Activated CD4-positive, alpha-beta T cell treated with anti-CD3 and anti-CD28 coated beads for 36 hours (primary cell): ENCODE measurements at places on chromosomes 5 and 9.
A peak's percentile ranks its signal among the peaks of the same experiment; 100 is the strongest.

DNA sequence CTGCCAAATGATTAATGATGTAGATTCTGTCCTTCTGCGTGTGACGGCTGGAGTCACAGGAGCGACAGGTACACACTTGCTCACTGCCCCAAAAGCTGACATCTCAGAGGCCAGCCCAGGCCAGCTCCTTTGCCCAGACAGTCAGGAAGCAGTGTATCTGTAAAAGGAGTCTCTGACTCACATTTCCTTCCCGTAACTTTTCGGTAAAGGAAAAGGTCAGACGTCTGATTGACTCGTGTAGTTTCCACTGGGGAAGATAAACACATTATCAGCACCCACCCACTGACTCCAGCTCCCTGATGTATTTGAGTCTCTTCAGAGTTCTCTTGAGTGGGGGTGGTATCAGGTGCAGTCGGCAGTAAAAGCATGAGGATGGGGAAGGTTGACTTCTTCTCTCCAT, 64.4 kb upstream of the WWC1 start:
- peaks cover 28% of the 10 kb centered on the region for H3K4me1 ChIP-seq
- H3K27ac ChIP-seq, result peak overlapping the region; percentile 93
- no peaks in the 10 kb centered on the region for H3K36me3 ChIP-seq
- peak; percentile 43 for DNase-seq
- H3K27me3 ChIP-seq, result peaks cover 5% of the 10 kb centered on the region

DNA sequence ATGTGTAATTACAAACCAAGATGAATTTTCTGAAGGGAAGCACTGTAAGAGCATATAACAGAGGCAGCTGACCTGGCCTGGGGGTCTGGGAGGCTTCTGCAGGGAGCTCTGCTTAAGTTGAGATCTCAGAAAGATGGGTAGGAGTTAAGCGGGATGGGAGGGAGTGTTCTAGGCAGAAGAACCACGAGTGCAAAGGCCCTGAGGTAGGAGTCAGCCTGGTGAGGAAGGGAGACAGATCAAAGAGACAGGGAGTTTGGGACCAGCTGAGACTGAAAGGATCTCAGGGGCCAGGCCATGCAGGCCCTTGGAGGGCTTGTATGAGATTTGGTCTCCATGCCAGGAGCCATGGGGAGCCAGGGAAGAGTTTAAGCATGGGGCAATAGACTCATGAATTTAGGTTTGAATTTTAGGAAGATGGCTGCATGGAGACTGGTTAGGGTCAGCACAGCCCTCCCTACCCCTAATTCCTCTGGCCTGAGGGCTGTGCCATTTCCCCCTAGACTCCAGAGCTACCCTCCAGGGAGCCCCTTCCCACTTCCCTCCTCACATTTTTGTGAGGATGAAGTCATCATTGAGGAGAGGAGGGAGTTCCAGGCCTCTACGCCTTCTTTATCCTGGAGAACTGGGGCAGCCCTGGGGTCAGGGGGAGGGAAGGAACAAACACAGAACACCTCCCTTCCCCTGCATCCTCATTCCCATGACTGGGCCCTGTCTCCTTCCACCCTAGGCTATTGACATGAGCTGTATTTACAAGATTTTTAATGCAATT, 4.8 kb upstream of the ARAP3 start:
- peaks cover 14% of the 10 kb centered on the region for H3K4me1 ChIP-seq
- H3K27me3 ChIP-seq, result peaks cover 2% of the 10 kb centered on the region
- H3K36me3 ChIP-seq, result no peaks in the 10 kb centered on the region
- H3K27ac ChIP-seq, result no peak overlapping the region

DNA sequence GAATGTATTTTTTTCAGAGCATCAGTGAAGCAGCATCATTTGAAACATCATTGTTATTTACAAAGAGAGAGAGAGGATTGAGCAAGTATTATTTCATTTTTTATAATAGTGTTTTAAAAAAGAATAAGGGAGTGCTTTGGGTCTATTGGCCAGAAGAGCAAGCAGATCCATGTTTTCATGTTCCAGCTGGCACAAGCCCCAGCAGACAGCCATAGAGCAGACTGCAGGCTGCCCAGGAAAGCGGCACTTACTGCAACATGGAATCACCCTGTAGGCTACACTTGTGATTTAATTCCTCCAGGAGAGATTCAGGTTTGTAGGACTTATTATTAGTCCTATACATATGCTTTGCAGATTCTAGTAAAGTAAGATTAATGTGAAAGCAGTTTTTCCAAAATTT, 407.0 kb upstream of the GRAMD2B start:
- no peaks in the 10 kb centered on the region for H3K36me3 ChIP-seq
- no peak overlapping the region for H3K4me3 ChIP-seq
- H3K27ac ChIP-seq, result no peak overlapping the region
- H3K4me1 ChIP-seq, result no peaks in the 10 kb centered on the region
- H3K27me3 ChIP-seq, result no peaks in the 10 kb centered on the region

DNA sequence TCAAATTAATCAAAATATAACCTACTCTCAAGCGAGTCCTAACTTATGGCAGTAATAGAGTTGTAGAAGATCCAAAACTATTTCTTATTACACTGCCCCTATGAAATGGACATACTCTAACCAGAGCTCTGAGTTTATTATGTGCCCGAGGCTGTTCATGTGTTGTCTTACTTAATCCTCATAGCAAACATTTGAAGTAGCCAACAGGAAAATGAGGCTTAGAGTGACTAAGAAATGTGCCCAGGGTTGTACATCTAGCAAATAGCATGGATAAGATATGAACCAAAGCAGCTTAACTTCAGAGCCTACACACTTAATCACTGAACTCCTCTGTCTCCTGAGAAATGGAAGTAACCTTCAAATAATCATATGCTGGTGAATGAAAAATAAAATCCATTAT, 1551.7 kb downstream of the MAT2B start:
- H3K27ac ChIP-seq, result no peak overlapping the region
- DNase-seq, result no peak
- H3K4me3 ChIP-seq, result no peak overlapping the region
- H3K4me1 ChIP-seq, result no peaks in the 10 kb centered on the region
- no peaks in the 10 kb centered on the region for H3K27me3 ChIP-seq
- H3K36me3 ChIP-seq, result no peaks in the 10 kb centered on the region

GRCh38 chr5:178462816-178463215, 127.4 kb downstream of the COL23A1 start:
- no peaks in the 10 kb centered on the region for H3K36me3 ChIP-seq
- no peak for DNase-seq
- H3K27ac ChIP-seq, result no peak overlapping the region

- no peaks in the 10 kb centered on the region for H3K4me1 ChIP-seq
- H3K36me3 ChIP-seq, result no peaks in the 10 kb centered on the region
- H3K4me3 ChIP-seq, result no peak overlapping the region
Measured at GRCh38 chr5:60590172-60590571, 109.8 kb downstream of the DEPDC1B start.

GRCh38 chr5:54443270-54443669, 12.2 kb upstream of the HSPB3 start:
- H3K4me1 ChIP-seq, result peaks cover 17% of the 10 kb centered on the region
- DNase-seq, result no peak
- no peak overlapping the region for H3K4me3 ChIP-seq
- no peaks in the 10 kb centered on the region for H3K36me3 ChIP-seq
- no peaks in the 10 kb centered on the region for H3K27me3 ChIP-seq

- peaks cover 9% of the 10 kb centered on the region for H3K27me3 ChIP-seq
- H3K36me3 ChIP-seq, result peaks cover 2% of the 10 kb centered on the region
- H3K4me3 ChIP-seq, result no peak overlapping the region
- H3K27ac ChIP-seq, result no peak overlapping the region
- H3K4me1 ChIP-seq, result no peaks in the 10 kb centered on the region
Measured at GRCh38 chr5:83450183-83450966, 21.2 kb upstream of the VCAN start.

- H3K4me1 ChIP-seq, result peaks cover 15% of the 10 kb centered on the region
- no peak overlapping the region for H3K4me3 ChIP-seq
- H3K27ac ChIP-seq, result peak overlapping the region; percentile 38
- DNase-seq, result peak; percentile 57
- H3K27me3 ChIP-seq, result peaks cover 17% of the 10 kb centered on the region
Measured at GRCh38 chr5:14108170-14108996, 34.8 kb upstream of the TRIO start.

DNA sequence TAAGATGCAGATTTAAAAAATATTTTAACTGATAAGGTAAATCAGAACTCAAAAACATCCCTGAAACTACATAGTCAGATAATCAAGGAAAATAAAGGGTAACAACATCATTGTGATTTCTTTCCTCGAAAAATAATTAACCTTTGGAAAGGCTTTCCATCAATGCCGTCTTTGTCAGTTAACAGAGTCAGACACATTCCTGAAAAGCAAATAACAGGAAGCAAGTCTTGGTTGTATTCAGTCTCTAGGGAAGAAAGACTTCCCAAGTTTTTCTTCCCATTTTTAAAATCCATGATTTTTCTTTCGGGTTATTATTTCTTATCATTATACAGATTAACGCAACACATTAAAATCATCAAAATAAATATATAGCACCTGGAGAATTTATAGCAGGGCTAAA, 256.4 kb upstream of the CDH6 start:
- H3K4me1 ChIP-seq, result no peaks in the 10 kb centered on the region
- H3K27ac ChIP-seq, result no peak overlapping the region
- H3K4me3 ChIP-seq, result no peak overlapping the region
- H3K36me3 ChIP-seq, result no peaks in the 10 kb centered on the region

DNA sequence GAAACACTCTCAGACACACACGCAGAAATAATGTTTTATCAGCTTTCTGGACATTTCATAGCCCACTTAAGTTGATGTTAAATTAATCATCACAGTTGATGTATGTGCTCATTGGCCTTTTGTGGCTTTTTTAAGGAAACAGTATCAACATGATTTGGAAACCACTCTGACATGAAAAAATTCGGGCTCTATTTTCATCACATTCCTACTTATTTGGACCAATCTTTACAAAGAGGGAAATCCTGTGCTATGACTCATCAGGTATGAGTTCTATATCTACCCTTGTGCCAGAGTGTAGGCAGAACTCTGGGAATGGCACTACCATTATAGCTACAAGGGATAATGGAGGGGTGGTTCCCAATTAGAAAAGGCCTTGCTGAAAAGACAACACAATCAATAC, 388.4 kb upstream of the PTGER4 start:
- no peaks in the 10 kb centered on the region for H3K27me3 ChIP-seq
- H3K4me1 ChIP-seq, result peaks cover 9% of the 10 kb centered on the region
- H3K4me3 ChIP-seq, result no peak overlapping the region

GRCh38 chr5:59837071-59837470, 56.5 kb downstream of the PDE4D start:
- no peak overlapping the region for H3K4me3 ChIP-seq
- no peaks in the 10 kb centered on the region for H3K36me3 ChIP-seq
- H3K27ac ChIP-seq, result no peak overlapping the region
- no peaks in the 10 kb centered on the region for H3K4me1 ChIP-seq
- H3K27me3 ChIP-seq, result peaks cover 20% of the 10 kb centered on the region
- no peak for DNase-seq

GRCh38 chr5:152642880-152643279, 237.8 kb upstream of the NMUR2 start:
- no peaks in the 10 kb centered on the region for H3K36me3 ChIP-seq
- DNase-seq, result no peak
- H3K27ac ChIP-seq, result no peak overlapping the region

- no peak overlapping the region for H3K27ac ChIP-seq
- H3K4me3 ChIP-seq, result no peak overlapping the region
- no peaks in the 10 kb centered on the region for H3K4me1 ChIP-seq
- H3K27me3 ChIP-seq, result peaks cover 17% of the 10 kb centered on the region
- DNase-seq, result no peak
Measured at GRCh38 chr5:148179234-148179824, 11.0 kb downstream of the SPINK14 start.

DNA sequence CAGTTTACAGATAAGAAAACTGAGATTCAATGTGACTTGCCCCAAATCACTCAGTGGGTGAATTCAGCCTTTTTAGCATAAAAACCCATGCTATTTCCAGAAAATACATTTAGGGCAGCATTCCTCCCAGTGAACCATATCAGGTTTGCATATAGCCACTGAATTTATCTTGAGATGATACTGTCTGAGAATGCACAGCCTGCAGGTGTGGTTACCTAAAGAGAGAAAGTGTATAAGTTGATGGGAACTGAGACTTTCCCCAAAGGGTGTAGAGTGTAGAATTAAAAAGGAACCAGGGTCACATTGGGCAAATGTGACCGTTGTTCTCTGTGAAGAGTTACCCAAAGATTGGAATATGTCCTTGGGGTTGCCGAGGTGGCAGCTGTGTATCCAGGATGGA, 100.0 kb upstream of the PIK3R1 start:
- no peaks in the 10 kb centered on the region for H3K36me3 ChIP-seq
- peaks cover 9% of the 10 kb centered on the region for H3K4me1 ChIP-seq
- H3K27me3 ChIP-seq, result peaks cover 2% of the 10 kb centered on the region
- no peak overlapping the region for H3K27ac ChIP-seq

DNA sequence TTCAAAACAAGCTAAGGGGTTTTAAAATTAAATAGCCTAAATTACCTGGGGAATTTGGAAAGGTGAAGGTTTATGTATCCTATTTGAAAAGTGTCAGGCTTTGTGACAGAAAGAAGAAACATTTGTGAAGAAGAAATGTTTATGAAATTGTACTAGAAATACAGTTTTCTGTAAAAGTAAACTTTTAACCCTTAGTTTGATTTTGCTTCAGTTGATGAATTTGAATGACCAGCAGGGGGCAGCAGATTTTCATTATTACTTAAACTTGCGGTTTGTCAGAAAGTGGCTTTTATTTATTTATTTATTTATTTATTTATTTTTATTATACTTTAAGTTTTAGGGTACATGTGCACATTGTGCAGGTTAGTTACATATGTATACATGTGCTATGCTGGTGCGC, 58.1 kb downstream of the NNT start:
- H3K4me3 ChIP-seq, result no peak overlapping the region
- no peaks in the 10 kb centered on the region for H3K27me3 ChIP-seq
- no peak overlapping the region for H3K27ac ChIP-seq
- H3K36me3 ChIP-seq, result peaks cover 58% of the 10 kb centered on the region
- DNase-seq, result peak; percentile 52
- H3K4me1 ChIP-seq, result no peaks in the 10 kb centered on the region

GRCh38 chr5:58279259-58279658, 180.6 kb downstream of the PLK2 start:
- no peak overlapping the region for H3K27ac ChIP-seq
- no peak overlapping the region for H3K4me3 ChIP-seq
- no peaks in the 10 kb centered on the region for H3K36me3 ChIP-seq
- H3K4me1 ChIP-seq, result peaks cover 3% of the 10 kb centered on the region
- peaks cover 10% of the 10 kb centered on the region for H3K27me3 ChIP-seq
- no peak for DNase-seq

GRCh38 chr5:74514888-74515551, 125.5 kb downstream of the ENC1 start:
- no peaks in the 10 kb centered on the region for H3K36me3 ChIP-seq
- DNase-seq, result no peak
- no peak overlapping the region for H3K4me3 ChIP-seq
- H3K27ac ChIP-seq, result no peak overlapping the region
- no peaks in the 10 kb centered on the region for H3K4me1 ChIP-seq
- H3K27me3 ChIP-seq, result peaks cover 5% of the 10 kb centered on the region

GRCh38 chr9:112925058-112925641, 34.5 kb upstream of the SLC46A2 start:
- no peaks in the 10 kb centered on the region for H3K36me3 ChIP-seq
- H3K27me3 ChIP-seq, result peaks cover 13% of the 10 kb centered on the region
- peaks cover 2% of the 10 kb centered on the region for H3K4me1 ChIP-seq

DNA sequence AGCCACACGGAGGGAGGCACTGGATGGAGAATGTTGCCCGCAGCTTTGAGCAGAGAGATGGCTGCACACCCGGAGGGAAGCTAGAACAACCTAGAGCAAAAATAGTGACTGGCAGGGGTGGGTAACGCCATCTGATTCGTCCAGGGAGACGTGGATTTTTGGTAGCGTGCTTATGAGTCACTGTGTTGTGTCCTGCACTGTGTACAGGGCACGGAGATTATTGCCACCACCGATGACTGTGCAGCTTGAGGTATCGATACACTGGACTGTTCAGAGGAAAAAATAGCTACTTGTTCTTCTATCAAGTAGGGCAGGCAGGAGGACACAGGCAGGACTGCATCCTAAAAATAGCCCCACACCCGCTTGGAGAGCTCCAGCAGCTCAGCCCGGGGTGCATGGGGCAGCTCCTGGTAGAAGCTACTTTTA, 6.0 kb downstream of the UBE2QL1 start:
- no peaks in the 10 kb centered on the region for H3K36me3 ChIP-seq
- DNase-seq, result no peak
- H3K4me1 ChIP-seq, result peaks cover 6% of the 10 kb centered on the region
- no peak overlapping the region for H3K27ac ChIP-seq
- peaks cover 55% of the 10 kb centered on the region for H3K27me3 ChIP-seq
- H3K4me3 ChIP-seq, result no peak overlapping the region
